ENCODE measurements at places on chromosomes 3 and 15.

- no peak for DNase-seq
These were observed 54.7 kb upstream of the NANOGP8 start for GRCh38 chr15:35139822-35140221.

GRCh38 chr3:38114875-38115644 is 21.9 kb downstream of the ACAA1 start:
- DNase-seq = no peak

DNA sequence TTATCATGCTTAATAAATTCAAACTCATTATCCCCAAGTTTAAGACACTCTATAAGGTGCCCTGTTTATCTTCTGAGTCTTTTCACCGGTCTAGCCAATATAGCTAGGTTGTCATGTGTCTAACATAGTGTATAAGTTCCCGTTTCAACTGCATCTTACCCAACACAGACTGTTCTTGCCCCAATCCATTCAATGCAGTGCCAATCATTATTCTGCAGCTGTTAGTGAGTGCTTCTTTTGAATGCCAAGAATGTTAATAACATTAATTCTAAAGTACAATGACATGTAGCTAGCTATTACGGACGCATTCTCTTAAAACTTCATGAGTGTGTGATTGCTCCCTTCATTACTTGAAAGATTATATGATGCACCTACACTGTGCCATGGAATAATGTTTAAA is 646.4 kb upstream of the NR2F2 start:
- DNase-seq = no peak

DNA sequence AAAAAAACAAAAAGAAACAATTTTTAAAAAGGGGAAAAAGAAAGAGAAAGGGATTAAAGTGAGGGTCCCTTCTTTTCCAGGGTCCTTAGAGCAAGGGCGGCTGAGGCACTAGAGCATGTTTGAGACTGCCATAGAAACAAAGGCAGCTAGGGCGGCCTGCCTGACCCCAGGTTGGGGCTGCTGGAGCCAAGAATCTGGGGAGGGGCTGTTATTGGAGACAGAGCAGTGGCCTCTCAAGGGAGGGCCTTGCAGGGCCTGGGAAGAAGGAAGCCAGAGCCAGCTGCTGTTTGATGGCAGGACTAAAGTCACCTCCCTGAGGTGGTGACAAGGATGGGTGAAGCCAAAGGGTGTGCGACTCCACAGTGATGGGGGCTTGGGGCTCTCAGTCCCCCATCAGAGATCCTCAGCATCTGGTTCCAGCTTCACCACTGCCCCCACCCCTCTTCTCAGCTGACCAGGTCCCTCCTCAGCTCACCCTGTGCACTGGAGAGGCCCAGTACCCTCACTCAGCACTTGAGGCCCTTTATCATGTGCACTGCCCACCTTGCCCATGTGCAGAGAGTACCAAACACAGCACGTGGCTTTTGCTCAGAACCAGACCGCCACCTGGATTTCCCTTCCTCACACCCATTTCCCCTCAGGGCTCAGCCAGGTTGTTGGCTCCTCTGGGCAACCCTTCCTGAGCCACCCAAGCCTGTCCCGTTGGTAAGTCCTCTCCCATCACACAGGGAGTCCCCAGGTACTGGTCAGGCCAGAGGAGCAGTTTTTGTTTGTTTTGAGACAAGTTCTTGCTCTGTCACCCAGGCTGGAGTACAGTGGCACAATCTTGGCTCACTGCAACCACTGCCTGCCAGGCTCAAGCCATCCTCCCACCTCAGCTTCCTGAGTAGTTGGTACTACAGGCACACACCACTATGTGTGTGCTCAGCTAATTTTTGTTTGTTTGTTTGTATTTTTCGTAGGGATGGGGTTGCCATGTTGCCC is 1.7 kb downstream of the TMEM89 start:
- no peak for DNase-seq

- no peak for DNase-seq
These were observed 57.2 kb downstream of the NIPA2 start for GRCh38 chr15:22895465-22896190.

- peak; percentile 65 for DNase-seq
These were observed 8.4 kb downstream of the NBEAL2 start for GRCh38 chr3:46987743-46988401.

DNA sequence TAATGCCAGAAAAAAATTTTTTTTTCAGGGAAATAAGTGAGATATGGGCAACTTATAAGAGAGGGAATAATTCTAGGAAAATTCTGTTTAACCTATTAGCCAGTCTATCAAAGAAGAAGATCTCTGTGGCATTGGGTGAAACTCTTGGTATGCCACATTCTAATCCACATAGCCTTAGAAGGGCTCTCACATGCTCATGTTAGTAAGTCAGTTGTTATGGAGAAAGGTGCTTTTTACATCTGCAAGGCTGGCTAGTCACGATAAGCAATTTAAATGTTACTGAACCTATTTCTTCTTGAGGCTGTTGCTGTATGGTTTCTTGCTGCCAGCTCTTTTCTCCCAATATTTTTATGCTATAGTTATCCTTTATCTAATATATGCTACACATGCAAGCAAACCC is 89.9 kb upstream of the MAGI1 start:
- DNase-seq = no peak

GRCh38 chr15:36468746-36469145 is 110.7 kb upstream of the CDIN1 start:
- DNase-seq = no peak

GRCh38 chr3:181718987-181719911 is 7.5 kb downstream of the SOX2 start:
- no peak for DNase-seq

Measured in stimulated activated CD8-positive, alpha-beta memory T cell treated with anti-CD3 and anti-CD28 coated beads, Interleukin-15, amount 100 ng/mL, for 1 hour (primary cell).